Kasumi-1 (cell line): ENCODE measurements at places on chromosomes 12 and 14.
A peak's percentile ranks its signal among the peaks of the same experiment; 100 is the strongest.

- DNase-seq = peak; percentile 98
Observed at GRCh38 chr12:31687101-31687527, 27.6 kb downstream of the ETFBKMT start.

DNA sequence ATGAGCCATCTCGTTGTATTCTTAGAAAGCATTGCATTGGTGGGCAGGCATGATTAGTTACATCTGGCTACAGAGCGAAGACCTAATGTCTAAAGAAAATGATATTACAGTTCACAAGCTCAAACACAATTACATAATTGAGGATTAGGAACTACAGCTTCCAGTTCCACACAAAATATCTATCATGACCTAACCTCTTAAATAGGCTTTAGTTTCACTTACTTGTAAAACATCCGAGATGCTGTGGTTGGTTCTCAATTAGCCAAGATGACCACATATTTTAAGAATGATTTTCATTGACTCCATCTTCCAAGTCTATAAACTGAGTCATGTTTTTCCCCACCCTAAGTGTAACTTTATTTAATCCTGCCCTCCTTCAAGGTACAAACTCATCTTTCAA, 69.5 kb downstream of the LRIG3 start:
- no peak for DNase-seq

GRCh38 chr14:83867566-83868225, 1662.2 kb upstream of the FLRT2 start:
- DNase-seq = no peak

- no peak for DNase-seq
Observed at GRCh38 chr14:60381909-60382308, 104.0 kb downstream of the C14orf39 start.
